SIG-M5 (cell line): ENCODE measurements at places on chromosomes 2 and 18.

DNA sequence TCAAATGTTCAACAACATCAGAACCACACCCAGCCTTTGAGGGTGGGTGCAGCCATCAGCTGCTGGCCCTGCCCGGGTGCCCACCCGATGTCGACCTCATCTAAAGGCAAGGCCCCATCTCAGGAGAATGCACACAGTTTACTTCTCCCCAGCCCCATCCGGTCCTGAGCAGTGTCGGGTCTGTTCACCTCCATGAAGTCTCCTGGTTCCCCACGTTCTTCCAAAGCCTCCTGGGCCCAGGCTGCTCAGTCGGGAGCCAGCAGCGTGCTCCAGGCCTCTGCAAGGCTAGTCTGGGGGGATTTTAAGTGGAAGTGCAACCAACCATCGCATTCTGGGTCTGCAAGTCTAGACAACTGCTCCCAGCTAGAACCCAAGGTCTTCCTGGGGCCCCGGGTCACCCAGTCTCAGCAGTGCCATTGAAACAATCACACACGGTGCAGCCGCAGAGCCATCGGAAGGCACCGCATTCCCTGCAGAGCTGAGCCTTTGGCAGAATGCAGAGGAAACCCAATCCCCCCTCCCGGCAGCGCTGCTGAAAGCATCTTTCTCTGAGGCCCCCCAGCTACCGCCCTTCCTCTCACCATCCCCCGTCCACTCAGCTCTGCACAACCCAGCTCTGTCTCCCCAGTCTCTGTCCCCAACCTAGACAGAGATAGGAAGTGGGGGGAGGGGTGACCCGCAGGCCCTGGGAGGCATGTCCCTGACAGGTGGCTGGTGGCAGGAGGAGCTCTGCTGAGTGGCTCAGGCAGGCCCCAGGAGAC, 8.5 kb downstream of the ESPNL start:
- DNase-seq, result no peak

DNA sequence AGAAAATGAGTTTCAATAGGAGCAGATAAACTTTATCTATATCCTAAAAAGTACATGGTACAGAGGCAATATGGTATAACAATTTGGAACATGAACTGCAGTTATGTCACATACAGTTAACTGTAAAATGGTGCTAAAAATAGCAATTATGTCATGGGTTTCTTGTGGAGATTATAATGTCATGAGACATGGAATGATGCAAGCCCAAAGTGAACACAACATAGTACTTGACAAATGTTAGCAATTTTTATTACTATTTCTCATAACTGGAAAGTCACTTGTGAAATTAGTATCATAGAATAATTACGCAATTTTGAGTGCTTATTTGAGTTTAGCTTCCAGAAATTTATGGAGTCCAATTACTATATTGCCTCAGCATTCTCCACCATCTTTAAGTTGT, 1263.4 kb downstream of the DSC3 start:
- DNase-seq, result no peak

DNA sequence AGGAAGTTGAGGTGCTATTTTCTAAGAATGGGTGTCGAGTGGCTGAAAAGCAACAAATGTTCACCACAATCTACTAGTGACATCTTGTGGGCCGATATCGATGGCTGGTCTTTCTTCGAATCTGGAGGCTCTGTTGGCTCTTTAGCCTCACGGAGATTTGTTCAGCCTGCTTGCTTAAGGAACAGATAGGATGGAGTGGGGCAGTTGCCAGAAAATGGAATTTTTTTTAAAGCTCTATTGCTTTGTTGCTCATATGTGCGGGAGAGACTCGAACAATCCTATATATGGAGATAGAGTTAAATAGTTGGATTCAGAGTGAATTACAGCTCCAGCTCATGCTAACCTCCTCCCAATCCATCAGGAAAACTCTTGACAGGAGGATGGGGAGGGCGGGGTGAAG, 70.9 kb upstream of the LYPD6B start:
- DNase-seq, result no peak

DNA sequence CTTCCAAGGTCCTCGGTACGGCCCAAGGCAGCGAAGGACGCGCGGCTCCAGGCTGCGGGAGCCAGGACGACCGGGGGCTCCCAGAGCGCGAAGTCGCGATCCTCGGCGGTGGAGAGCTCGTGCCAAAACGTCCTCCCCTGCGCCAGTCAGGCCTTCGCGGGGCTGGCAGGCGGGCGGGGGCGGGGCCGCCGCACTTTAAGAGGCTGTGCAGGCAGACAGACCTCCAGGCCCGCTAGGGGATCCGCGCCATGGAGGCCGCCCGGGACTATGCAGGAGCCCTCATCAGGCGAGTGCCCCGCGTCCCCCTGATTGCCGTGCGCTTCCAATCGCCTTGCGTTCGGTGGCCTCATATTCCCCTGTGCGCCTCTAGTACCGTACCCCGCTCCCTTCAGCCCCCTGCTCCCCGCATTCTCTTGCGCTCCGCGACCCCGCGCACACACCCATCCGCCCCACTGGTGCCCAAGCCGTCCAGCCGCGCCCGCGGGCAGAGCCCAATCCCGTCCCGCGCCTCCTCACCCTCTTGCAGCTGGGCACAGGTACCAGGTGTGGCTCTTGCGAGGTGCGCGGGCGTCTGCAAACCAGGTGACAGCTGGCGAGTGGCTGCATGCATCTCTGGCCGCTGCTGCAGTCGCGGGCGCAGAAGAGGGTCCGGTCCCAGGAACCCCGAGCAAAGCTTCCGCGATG, at the start of gene CIDEA:
CIDEA (plus strand) TSS at position 226 of the 684 bp plus-strand sequence; CDS start at position 249, 23 bp downstream.
- no peak for DNase-seq

DNA sequence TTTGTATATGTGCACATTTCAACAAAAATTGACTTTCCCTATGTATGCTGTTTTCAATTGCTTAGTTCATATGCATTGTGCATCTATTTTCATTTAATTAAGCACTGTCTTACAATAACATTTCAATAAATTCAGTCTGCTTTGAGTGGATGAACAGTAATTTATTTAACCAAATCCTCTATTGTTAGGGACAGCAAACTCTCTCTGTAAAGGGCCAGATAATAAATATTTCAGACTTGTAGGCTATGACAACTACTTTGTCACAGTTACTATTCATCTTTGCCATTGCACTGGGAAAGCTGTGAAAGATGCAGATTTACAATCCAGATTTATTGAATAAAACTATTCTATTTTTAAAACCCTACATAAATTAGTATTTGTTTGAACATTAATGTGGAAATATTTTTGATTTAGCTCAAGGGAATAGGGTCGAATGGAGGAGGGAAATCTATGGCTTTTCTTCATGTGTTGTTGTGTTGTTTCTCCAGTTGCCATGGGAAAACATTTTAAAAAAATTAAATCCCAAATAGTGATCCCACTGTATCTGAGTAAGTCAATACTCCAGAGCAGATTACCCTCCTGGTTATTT, 14.2 kb upstream of the RAB27B start:
- no peak for DNase-seq

GRCh38 chr2:218230882-218231281, 13.9 kb downstream of the ARPC2 start:
- DNase-seq, result no peak

DNA sequence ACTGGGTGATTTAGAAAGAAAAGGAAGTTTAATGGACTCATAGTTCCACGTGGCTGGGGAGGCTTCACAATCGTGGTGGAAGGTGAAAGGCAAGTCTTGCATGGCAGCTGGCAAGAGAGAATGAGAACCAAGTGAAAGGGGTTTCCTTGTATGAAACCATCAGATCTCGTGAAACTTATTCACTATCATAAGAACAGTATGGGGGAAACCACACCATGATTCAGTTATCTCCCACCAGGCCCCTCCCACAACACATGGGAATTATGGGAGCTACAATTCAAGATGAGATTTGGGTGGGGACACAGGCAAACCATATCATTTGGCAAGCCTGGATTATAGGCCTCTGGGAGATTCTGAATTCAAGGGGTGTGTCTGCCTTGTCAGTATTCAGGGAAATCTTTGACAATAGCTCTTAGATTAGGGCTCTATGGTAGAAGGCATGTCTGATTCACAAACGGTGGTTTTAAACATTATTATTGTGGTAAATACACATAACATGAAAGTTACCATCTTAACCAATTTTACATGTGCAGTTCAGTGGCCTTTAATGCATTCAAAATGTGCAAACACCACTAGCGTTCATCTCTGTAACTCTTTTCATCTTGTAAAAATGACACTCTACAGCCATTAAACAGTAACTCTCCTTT, 15.3 kb upstream of the PLB1 start:
- DNase-seq, result no peak

DNA sequence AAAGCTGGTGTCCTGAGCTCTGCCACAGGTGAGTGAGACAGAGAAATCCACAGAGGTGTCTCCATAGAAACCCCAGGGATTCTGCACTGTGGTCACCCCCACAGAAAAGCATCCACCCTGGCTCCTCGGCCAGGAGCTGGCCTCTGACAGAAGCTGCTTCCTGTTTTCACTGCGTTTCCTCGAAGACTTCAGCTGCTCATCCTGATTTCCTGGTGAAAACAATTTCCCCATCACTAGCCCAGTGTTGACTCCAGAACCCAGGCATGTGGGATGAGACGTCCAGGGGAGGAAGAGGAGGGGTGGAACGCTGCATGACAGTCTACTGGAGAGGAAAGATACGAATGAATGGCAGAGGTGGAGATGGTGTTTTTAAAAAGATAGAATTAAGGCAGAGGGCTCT, 60.3 kb upstream of the GPR45 start:
- no peak for DNase-seq

- no peak for DNase-seq
These were observed 19.6 kb upstream of the NDUFV2 start for GRCh38 chr18:9082711-9083510.

- no peak for DNase-seq
These were observed 98.8 kb downstream of the TNS1 start for GRCh38 chr2:217903859-217904613.

DNA sequence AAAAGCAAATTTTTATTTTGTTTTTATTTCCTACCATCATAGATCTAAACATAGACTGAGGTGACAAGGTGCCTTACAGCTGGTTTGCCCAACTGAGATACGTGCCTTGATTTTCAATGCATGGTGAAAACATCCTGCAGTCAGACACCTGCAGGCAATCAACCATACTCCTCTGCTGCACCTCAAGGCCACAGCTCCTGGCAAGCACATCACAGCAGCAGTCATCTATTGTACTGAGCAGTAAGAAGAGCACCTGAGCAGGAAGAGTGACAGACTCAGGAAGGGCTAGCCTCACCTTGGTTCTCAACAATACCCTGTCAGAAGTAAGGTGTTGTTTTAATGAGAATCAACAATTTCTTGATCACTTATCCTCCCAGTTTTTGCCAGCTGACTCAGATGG, 1206.8 kb upstream of the NRXN1 start:
- DNase-seq, result no peak

DNA sequence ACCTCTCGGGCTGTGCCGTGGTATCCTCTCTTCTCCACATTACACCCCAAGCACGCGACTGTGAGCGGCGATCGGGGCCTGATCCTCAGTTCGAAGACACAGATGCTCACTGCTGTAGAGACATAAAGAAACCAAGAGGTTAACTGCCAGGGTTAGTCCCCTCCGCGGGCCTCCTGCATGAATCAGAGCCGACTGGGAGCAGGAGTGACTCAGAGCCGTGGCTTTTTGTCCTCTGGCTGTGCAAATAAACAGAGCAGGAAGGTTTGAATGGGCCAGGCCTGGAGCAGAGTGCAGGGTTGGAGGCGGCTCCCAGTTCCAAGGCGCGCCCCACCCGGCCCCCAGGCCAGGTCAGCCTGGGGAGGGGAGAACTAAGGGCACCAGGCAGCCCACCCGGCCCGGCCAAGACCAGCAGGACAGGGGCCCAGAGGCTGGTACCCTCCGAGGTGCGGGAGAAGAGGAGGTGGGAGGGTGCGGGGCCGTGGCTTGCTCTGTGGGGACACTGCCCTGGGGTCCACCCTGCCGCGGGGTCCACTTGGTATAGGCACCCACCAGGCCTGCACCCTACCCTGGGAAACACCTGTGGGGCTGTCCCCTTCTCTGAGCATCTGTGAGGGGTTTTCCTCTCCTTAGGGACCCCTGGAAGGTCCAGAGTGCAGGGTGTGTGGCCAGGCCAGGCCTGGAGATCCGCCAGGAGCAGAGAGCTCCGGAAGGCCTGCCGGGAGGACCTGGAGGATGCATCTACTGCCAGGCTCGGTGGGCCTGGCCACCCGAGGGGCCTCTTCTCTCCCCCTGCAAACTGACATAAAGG, 16.5 kb downstream of the TWIST2 start:
- DNase-seq, result no peak

- DNase-seq, result no peak
These were observed 27.0 kb downstream of the ROCK1 start for GRCh38 chr18:21084511-21085078.

DNA sequence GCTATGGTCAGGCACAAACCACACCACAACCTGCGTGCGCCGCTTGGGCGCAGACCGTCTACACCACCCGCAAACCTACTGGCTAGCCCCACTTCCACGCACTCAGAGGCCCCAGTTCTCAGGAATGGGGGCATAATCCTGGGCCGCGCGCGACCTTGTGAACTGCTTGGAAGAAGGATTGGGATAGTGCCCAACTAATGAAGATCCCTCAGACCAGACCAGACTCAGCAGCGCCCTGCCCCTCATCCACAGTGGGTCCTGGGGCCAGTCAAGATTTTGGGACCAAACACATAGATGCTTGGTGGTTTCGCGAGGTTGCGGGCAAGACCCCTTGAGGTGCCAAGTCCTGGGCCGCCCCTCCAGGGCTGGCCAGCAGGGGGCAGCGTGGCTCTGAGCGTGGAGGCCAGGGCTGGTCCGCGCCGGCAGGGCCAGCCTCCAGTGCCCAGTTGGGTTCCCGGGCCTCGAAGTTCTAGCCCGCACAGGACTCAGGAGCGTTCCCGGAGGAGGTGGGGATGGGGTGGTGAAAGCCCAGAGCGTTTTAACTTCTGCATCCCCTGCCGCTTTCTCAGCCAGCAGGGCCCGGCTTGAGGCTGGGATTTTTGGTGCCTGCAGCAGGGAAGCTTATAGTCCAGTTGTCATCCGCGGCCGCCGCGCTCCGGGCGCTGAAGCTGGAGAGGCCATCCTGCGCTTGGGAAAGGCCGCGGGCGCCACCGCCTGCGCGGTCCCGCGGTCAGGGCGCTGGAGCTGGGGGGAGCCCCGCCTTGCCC, 8.3 kb downstream of the OSR1 start:
- no peak for DNase-seq

- no peak for DNase-seq
These were observed 528 bp upstream of the ATG16L1 start for GRCh38 chr2:233250985-233251305.

DNA sequence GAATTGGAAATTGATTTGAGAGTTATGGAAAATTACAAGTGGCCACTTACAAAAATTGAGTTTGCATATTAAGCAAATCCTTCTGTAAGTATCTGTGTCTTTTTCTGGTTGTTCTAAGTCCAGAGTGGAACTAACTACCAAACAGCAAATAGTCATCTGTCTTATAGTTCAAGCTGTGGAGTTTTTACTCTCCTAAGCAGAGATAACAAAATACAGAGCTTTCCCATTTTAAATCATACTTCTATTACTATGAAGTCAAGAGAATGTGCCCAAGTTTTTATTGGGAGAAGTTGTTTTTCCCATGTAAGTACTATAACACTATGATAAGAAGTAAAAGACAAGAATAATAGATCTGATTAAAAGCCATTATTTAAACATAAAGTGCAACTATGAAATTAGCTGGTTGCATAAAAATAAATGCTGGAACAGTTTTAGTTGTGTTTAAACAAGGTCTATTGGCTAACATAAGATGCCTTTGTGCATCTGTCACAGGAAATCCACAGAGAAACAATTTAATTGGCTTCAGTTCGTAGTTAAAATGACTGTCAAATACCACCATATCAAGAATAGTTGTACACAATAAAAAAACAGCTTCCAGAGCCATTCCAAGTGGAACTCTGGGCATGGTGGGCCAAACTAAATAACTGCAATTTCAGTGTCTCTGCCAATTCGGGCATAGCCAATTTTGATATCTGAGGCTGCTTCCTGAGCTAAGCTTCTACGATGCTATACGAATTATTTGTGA, 1467.4 kb upstream of the NXPH2 start:
- DNase-seq, result no peak
